GM13976 (cell line): ENCODE measurements at places on chromosomes 13 and 19.

DNA sequence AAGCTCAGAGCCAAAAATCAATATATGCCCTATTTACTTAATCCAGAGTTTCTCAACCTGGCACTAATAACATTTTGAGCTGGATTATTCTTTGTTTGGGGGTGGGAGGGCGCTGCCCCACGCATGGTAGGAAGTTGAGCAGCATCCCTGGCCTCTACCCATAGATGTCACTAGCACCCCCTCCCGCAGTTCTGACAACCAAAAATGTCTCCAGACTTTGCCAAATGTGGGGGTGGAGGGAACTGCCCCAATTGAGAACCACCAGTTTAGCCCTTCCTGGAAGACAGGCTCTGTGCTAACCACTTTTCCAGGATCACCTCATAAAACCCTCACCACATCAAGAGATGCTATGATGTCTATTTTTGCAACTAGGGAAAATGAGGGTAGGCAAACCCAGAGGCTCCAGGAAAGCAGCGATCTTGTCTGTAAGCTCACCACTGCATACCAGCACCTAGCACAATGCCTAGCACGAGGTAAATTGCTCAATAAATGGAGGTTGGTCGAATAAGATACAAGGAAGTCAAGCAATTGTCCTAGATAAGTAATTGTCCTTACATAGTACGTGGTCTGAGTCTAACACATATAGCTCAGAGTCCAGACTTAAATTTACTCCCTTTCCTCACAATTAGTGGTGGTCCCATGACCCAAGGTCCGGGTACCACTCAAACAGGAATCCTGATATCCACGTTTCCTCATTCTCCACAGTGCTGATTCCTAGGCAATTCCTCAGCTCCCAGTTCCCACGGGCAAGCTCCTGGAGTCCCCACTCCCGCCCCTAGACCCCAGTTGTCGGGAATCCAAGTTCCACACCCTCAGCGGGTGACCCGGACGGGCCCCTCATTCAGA lies 892 bp downstream of the TRIR start:
- peak; percentile 69 for DNase-seq

GRCh38 chr13:85772367-85772766 lies 26.9 kb downstream of the SLITRK6 start:
- DNase-seq = no peak

DNA sequence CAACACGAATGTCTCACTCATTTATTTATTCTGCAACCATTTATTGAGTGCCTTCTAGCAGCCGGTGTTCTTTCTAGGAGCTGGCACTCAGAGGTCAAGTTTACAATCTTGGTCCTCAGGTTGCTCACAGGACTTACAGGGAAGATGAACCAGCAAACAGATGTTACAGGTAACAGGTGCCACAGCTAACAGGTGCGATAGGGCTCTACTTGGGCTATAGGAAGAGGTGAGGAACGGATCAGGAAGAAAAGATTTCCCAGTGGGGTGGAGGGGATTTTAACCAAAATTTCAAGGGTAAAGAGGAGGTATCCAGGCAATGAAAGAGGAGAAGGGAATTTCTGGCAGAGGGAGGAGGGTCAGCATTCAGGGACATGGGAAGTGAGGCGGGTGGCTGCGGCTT lies 87.3 kb upstream of the FARP1 start:
- DNase-seq = no peak

GRCh38 chr13:34731486-34731885 lies 210.6 kb upstream of the NBEA start:
- no peak for DNase-seq

- DNase-seq = no peak
Measured at GRCh38 chr13:90500569-90500968, 846.9 kb upstream of the MIR17HG start.
